ENCODE measurements at places on chromosomes 6 and 20.

- no peaks in the 10 kb centered on the region for H3K36me3 ChIP-seq
- H3K27me3 ChIP-seq = no peaks in the 10 kb centered on the region
- no peak overlapping the region for H3K4me3 ChIP-seq
- no peaks in the 10 kb centered on the region for H3K4me1 ChIP-seq
Observed at GRCh38 chr6:42084889-42085288, 34.6 kb downstream of the TAF8 start.

DNA sequence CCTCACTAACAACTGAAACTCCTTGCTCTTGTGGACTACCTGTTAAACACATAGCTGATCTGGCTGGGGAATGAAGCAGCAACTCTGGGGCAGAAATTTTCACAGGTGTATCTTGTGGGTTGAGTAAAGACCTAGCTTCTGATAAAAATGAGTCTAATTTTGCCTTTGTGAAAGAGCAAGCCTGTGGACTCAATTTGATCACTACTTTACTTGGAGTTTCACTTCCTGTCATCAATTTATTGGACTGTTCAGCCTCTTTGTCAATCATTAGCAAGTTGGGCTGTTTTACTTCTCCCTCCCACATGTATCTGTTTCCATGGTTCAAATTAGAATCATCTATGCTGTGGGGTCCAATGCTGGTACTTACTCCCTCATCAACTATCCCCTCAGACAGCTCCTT is 29.6 kb upstream of the CRIP3 start:
- no peak for DNase-seq
- no peaks in the 10 kb centered on the region for H3K27me3 ChIP-seq
- no peak overlapping the region for H3K4me3 ChIP-seq
- no peaks in the 10 kb centered on the region for H3K36me3 ChIP-seq

GRCh38 chr20:64185276-64185900 is 21.1 kb downstream of the MYT1 start:
- H3K27ac ChIP-seq = no peak overlapping the region
- H3K36me3 ChIP-seq = no peaks in the 10 kb centered on the region
- H3K4me1 ChIP-seq = no peaks in the 10 kb centered on the region
- no peak for DNase-seq

- no peaks in the 10 kb centered on the region for H3K36me3 ChIP-seq
- H3K4me3 ChIP-seq = no peak overlapping the region
- no peaks in the 10 kb centered on the region for H3K4me1 ChIP-seq
- no peaks in the 10 kb centered on the region for H3K27me3 ChIP-seq
- no peak for DNase-seq
- H3K27ac ChIP-seq = no peak overlapping the region
Observed at GRCh38 chr6:13453771-13454251, 33.6 kb downstream of the GFOD1 start.

- no peak overlapping the region for H3K27ac ChIP-seq
- no peaks in the 10 kb centered on the region for H3K4me1 ChIP-seq
- H3K27me3 ChIP-seq = no peaks in the 10 kb centered on the region
- no peaks in the 10 kb centered on the region for H3K36me3 ChIP-seq
- DNase-seq = no peak
- H3K4me3 ChIP-seq = no peak overlapping the region
Observed at GRCh38 chr6:23316131-23316530, 746.8 kb downstream of the HDGFL1 start.

DNA sequence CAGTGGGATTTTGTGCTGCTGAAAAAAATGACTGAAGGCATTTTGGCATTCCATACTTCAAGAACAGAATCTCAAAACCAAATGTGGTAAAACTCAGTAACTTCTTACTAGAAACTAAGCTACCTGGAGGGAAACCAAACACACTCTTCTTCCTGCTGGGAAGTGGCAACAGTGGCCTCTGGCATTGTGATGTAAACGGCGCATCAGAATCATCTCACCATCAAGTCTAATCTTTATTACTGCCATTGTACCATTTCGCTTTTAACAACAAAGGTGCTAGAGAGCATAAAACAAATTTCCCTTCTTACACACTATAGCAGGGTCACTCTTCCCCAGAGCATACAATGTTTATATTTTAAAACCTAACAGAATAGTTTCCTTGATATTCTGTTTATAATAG is 101.6 kb upstream of the CEP162 start:
- H3K4me3 ChIP-seq = no peak overlapping the region
- H3K4me1 ChIP-seq = no peaks in the 10 kb centered on the region
- H3K36me3 ChIP-seq = no peaks in the 10 kb centered on the region
- no peak overlapping the region for H3K27ac ChIP-seq

DNA sequence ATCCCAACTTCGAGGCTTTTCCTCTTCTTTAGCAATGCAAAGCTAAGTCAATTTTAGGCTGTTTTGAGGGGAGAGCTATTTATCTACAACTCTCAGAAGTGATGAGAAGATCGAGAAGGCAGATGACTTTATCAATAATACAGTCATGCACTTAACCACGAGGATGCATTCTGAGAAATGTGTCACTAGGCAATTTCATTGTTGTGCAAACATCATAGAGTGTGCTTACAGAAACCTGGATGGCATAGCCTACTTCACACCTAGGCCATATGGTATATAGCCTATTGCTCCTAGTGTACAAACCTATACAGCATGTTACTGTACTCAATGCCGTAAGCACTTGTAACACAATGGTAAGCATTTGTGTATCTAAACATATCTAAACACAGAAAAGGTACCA is 66.6 kb downstream of the PRND start:
- H3K4me3 ChIP-seq = no peak overlapping the region
- H3K36me3 ChIP-seq = no peaks in the 10 kb centered on the region
- no peak overlapping the region for H3K27ac ChIP-seq

All from ovary (tissue), 10 donors.